ENCODE measurements at places on chromosomes 1 and 21.

DNA sequence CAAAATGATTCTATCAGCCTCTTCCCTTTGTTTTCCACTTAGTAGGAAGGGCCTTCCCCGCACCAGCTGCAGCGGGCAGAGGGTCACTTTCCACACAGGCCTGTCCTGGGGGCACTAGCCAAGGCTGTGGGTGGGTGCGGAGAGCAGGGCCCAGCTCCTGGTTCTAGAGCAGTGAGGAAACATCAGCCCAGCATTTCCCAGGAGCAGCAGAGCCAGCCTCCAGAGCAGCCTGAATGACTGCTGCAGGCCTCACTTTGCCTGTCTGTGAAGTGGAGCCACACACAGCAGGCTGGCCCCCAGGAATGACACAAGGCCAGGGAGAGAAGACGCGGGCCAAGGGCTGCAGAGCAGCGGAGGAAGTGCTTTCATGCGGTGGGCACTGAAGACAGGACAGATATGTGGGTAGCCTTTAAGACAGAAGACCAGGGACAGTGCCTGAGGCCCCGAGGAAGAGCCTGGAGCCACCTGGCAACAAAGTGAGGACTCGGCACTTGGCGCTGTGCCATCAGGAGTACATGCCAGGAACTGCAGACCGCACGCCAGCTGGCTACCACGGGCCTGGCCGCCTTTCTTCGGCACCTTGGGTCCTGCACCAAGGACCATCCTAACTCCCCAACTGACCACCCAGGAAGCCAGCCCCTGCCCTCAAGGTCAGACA is 42.0 kb downstream of the ACOT7 start:
- DNase-seq: no peak

DNA sequence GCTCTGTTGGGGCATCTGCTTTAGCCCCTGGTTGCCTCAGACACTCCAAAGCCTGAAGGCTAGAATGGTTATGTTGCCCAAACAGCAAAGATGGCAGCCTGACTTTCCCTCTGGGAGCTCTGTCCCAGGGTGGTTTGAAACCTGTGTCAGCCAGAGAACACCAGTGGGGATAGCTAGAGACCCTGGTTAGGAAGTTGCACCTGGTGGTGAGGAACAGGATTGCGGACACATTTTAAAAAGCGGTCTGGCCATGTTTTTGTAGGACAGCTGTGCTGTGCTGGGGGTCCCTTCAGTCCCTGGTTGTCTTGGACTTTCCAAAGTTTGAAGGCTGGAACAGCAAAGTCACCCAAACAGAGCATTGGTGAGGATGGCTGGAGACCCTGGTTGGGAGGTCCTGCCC is 87.8 kb downstream of the DNM3 start:
- no peak for DNase-seq

GRCh38 chr1:162703708-162704107 is 71.4 kb downstream of the DDR2 start:
- DNase-seq: no peak

DNA sequence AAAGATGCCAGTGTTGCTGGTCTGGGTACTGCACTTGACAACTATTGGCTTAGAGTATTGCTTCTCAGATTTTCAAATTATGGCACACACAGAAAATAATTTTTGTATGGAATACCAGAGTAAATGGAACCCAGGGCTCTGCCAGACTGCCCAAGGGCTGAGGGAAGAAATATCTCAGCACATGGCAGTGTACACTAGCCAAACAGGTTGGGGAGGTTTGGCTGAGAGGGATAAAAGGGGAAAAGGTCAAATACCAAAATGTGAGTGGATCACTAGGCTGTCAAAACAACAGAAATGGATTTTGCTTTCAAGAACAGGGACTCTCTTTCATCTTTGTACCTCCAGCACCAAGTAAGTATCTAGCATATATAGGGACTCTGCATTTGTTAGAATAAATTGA is 3.0 kb upstream of the RGS8 start:
- DNase-seq: no peak

DNA sequence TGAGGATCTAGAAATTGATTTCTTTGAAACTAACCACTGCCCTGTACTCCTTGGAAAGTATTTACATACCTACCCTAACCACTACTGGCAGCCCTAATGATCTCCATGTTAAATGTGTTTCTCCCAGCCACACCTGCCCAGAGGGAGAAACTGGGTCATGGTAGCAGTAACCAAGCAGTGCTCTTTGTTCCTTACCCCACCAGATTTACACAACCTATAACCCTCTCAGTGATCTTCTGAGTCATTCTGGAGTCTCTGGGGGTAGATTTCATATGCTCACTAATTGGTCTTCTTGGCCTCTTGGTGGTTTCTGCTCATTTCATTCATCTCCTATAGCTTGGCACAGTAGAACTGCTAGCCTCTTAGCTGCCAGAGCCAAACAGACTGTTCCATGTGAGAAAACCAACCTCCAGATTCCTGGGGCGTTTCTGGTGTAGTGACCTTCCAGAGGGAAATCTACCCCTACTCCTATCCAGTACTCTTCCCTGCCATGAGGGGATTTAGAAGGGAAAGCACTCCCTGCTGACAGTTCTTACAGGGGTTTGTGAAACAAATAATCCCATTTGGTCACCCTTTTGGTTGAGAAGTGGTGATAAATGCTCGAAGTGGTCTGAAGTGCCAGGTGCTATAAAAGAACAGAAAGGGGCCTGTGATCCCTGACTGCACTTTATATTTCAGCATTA is 36.2 kb upstream of the LRIG2 start:
- DNase-seq: no peak

GRCh38 chr1:8649027-8649426 is 168.4 kb downstream of the RERE start:
- no peak for DNase-seq

DNA sequence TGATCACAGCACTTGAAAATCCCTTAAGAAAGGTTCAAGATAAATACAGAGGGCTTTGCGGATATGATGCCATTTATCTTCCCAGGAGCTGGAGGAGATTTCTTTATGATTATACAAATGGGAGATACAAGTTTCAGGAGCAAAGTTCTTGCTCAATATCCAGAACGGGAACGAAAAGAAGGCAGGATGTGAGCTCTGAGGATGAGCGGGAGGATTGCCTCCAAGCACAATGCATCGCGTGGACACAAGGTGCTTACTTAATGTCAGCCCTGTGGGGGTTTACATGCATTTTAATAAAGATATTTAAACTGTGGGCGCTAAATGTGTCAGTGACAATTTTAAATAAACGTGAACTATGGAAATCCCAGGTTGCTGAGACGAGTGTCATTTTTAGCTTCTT is 59.0 kb downstream of the SYT6 start:
- no peak for DNase-seq

DNA sequence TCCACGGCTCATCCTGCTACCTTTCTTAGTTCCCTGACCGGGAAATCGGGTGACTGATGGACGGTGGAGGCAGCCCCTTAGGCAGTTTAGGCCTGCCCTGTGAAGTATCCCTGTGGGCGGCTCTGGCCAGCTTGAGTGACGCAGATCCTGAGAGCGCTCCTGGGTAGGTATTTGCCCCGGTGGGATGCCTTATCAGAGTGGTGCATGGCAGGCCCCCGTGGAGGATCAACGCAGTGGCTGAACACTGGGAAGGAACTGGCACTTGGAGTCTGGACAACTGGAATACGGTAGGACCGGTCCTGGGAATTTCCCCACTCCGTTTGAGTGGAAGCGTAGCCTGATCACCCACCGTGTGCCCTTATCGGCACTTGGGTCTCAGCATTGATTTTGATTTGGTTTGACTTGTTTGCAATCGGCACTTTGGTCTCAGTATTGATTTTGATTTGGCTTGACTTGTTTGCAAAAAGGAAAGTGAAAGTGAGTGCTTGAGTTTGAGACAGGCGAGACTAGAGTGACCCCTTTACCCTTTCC is 15.2 kb downstream of the PLA2G2F start:
- DNase-seq: no peak

GRCh38 chr21:34570313-34570712 is 44.6 kb downstream of the RCAN1 start:
- no peak for DNase-seq

GRCh38 chr1:226697151-226697928 is 41.7 kb downstream of the ITPKB start:
- DNase-seq: no peak
